ENCODE measurements at places on chromosomes 11 and 22. TPM values are rescaled to one million over a fixed set of nuclear protein-coding genes. Genes with fewer than 3 reads are reported as not detected.

DNA sequence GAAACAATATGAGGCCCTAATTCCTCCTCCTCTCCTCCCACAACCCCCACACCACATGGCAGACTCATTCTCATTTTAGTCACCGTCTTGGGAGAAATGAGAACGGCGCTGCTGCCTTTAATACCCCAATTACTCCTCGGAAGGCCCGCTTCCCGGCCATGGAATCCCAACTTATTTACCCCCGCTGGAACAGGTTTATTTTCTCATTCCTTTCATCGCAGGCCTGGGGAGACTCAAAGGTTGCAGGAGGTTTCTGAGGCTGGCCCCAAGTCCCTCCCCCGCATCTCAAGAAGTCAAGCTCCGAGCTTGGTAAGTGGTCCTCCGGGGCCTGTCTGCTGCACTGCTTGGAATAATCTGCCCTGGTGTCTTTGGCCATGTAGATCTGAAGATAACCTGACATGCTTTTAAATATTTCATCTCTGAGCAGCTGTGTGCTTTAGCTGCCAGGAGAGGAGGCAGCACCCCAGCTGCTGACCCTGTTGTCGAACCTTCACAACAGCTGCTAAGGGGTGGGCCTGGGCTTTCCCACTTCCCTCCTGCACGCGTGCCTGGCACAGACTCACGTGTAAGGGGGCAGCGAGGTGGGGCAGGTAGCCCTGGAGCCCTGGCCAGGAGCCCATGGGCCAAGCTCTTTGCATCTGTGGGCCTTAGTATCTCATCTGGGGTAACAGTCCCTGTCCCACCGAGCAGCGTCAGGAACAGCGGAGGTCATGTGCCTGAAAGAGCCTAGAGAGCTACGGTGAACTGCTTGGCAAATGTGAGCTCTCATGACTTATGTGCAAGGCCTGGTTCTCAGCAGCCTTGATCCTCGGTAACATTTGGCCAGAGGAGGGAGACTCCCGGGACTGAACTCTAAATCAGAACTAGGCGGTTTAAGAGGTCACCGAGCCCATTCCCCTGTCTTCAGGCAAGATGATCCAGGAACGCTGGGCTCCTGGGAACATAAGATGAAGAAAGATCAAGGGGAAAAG, 164.6 kb downstream of the ST3GAL4 start:
- DNase-seq, result no peak

OVCH2 gene
- total RNA-seq, result 3.3 TPM

- DNase-seq, result no peak
These were observed 34.7 kb upstream of the WNT7B start for GRCh38 chr22:46011627-46012181.

- DNase-seq, result no peak
These were observed 67.1 kb downstream of the SNX19 start for GRCh38 chr11:130849215-130849568.

SGSM1 gene
- total RNA-seq, result 1.9 TPM

- DNase-seq, result no peak
These were observed 29.0 kb downstream of the GLYATL1 start for GRCh38 chr11:58968251-58968711.

DNA sequence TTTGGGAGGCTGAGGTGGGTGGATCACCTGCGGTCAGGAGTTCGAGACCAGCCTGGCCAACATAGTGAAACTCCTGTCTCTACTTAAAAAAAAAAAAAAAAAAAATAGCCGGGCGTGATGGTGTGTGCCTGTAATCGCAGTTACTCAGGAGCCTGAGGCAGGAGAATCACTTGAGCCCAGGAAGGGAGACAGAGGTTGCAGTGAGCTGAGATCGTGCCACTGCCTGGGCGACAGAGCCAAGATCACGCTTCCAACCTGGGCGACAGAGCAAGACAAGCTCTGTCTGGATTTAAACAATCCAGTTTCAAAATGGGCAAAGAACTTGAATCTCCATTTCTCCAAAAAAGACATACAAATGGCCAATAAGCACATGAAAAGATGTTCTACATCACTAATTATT, 12.5 kb downstream of the LMO2 start:
- no peak for DNase-seq

DNA sequence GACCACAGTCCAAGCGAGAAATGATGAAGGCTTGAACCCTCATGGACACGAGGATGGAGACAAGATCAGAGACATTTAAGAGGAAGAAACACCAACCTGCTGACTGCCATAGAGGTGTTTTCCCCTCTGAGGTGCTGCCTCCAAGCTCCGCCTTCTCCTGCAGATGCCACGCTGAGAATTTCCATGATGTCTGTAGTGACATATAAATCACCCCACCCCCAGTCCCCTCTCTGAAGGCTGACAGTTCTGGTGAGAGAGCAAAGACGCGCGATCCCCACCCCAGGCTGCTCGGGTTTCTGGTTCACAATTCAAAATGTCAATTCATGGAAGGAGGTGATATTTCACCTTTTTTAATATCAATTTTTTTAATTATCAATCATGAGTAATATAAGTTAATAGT, 28.2 kb downstream of the LRRC32 start:
- DNase-seq, result no peak

GRCh38 chr11:110801328-110801727, 89.1 kb upstream of the ARHGAP20 start:
- DNase-seq, result no peak

DNA sequence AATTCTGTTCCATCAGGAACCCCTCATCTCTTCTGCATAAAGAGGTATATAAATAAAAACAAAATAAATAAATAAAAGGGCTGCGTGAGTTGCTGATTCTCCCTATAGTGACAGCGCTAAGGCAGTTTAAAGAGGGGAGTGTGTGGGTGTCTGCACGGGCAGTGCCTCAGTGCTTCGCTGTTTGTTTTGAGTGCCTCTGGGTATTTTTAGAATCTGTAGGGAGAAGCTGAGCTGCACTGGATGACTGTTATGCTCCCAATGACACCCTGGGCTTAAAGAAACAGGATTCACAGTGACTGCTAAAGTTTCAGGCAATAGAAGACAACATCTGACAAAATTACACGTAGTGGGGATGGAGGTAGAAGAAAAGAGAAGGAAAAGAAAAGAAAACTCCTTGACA, 38.8 kb downstream of the SLC1A2 start:
- DNase-seq, result no peak

SPECC1L gene
- total RNA-seq, result 50.3 TPM

- no peak for DNase-seq
These were observed 52.7 kb downstream of the SMIM38 start for GRCh38 chr11:69208190-69209037.

SCO2 gene
- 0.79 TPM for total RNA-seq

GRCh38 chr22:48146426-48146825, 1384.0 kb downstream of the TBC1D22A start:
- no peak for DNase-seq

DNA sequence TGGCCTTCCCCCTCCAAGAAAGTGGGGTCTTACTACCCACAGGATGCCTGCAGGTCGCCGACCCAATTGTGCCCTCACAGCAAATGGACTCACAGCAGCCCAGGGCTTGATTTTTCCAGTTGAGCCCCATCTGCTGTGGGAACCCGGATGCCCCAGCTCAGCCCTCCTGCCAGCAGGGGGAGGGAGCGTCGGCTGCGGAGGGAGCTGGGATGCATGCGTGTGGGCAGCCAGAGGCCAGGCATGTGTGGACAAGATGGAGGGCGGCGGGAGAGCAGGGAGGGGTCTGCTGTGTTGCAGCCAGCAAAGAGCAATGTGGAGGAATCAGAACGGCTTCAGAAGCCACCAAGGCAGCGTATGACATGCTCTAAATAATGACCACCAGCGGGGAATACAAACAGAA, 41.0 kb upstream of the EIF3D start:
- DNase-seq, result no peak

P2RY2 gene
- total RNA-seq, result 2.3 TPM

DNA sequence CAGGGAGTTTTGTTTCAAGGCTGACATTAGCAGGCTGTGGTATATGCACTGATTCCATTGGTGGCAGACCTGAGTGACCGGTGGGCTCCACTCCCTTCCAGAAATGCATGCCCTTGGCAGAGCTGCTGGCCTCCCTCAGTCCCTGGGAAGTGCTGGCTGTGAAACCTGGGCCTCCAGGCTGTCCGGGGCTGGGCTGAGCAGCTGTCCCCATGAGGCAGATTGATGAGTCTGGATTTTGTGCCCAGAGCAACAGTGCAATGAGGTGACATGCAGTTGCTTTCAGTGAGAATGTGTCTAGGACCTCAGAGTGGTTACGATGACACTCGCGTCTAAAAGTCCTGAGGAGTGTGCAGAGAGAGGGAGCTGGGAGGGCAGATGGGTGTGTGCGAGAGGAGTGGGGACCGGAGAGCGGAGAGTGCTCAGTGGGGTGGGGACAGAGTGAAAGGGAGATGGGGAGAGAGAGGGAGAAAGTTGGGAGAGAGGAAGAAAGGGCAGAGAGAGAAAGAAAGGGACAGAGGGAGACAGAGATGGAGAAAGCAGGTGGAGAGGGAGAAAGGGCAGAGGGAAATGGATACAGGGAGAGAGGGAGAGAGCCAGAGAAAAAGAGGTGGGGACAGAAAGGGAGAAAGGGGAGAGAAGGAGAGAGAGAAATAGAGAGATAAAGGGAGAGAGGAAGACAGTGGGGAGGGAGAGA, 978.3 kb downstream of the BRD1 start:
- no peak for DNase-seq

RIMBP3C gene
- total RNA-seq, result 0.26 TPM

DNA sequence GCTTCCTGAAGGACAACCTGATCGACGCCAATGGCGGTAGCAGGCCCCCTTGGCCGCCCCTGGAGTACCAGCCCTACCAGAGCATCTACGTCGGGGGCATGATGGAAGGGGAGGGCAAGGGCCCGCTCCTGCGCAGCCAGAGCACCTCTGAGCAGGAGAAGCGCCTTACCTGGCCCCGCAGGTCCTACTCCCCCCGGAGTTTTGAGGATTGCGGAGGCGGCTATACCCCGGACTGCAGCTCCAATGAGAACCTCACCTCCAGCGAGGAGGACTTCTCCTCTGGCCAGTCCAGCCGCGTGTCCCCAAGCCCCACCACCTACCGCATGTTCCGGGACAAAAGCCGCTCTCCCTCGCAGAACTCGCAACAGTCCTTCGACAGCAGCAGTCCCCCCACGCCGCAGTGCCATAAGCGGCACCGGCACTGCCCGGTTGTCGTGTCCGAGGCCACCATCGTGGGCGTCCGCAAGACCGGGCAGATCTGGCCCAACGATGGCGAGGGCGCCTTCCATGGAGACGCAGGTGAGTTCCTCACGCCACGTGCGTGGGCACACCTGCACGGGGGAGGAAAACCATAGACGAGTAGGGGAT, 1.5 kb downstream of the BCR start:
- DNase-seq, result no peak

- no peak for DNase-seq
These were observed 4.2 kb downstream of the SGSM1 start for GRCh38 chr22:24810043-24810749.

- DNase-seq, result no peak
These were observed 225.0 kb downstream of the BLID start for GRCh38 chr11:121890946-121891515.

DNA sequence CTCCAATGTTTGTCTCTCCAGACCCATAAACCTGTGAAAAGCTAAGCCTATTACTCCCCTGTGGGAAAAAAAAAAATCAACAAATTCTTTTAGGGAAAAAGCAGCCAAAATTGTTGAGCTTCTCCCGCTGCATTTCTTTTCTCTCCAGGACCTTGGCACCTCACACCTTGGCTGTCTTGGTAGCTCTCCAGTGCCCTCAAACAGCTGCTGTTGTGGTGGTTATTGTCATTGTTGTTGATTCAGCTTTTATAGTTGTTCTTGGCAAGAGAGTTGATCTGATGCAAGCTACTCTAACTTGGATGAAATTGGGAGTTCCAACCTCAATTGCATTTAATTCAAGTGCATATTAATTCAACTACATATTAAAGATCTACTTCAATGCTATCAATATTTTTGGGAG, 516.9 kb upstream of the LARGE1 start:
- no peak for DNase-seq

DNA sequence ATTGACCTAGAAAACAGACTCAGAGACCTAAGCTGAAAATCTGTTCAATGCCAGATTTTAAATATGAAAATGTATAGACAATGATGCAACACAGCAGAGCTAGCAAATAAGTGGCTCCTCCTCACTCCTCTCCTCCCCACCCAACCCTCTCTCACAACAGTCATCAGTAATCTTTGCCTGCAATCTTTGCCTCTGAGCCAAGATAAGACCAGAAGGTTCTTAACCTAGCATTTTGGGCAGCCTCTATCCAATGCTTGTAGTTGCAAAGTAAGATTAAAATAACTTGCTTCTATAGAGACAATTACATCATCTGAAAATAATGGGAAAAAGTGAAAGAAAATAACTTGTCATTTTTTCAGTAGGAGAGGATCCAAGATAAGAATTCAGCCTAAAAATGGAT, 117.3 kb downstream of the PARVA start:
- no peak for DNase-seq

IRAG1 gene
- 60.1 TPM for total RNA-seq

B4GALNT4 gene
- 13.4 TPM for total RNA-seq

SLC25A18 gene
- total RNA-seq, result not detected

- no peak for DNase-seq
These were observed 775.4 kb downstream of the LUZP2 start for GRCh38 chr11:25272214-25272613.
